ENCODE measurements at places on chromosomes 3 and 15.

DNA sequence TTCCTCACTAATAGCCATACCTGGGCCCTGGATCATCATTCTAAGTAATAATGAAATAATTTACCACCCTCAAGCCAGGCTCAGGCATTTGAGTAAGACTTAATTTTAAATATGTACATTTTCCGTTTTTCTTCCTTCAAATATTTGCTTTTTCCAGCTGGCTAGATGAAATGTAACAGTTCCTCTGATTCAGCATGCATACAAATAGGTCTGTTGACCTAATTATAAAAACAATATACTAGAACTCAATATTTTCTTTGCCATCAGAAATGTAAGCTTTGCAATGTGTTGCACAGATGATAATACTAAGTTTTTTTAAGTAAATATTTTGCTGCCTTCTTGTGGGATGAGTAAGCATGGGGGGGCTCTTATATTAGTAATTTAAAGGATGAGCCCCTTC lies 91.6 kb downstream of the FEZF2 start:
- no peak for DNase-seq

DNA sequence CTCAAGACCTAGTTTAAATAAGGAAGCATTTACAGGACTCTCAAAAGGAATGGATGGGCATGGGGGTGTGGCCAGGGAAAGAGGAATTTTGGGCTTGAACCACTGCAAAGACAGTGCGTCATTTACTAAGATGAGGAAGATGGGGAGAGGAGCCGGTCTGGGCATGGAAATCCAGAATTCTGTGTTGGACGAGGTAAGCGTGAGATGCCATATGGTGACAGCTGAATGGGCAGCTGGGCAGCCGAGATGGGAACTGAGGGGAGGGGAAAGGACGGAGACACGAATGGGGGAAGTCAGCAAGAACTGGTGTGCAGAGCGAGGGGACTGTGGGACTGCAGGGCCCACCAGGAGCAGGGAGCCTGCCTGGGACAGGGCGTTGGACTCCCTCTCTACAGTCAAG lies 24.2 kb downstream of the TMEM44 start:
- DNase-seq: no peak

DNA sequence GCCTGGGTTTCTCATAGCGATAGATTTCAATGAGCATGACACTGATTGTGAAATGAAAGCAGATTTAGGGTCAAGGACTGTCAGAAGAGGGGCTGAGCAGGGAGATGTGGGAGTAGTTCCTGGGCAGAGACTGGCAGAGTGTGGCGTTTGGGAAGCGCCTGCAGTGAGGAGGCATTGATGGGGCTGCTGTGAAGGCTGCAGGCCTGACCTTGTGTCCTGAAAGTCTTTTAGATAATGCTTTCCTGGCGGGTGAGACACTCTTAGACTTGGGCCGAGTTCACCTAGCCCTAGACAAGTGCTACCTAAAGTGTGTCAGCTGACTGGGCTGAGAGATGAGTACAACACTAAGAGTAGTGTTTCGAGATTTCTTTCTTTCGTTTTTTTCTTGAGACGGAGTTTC lies 20.7 kb downstream of the USP13 start:
- no peak for DNase-seq

- DNase-seq: no peak
These were observed 2.1 kb downstream of the ABHD17C start for GRCh38 chr15:80697075-80697685.

DNA sequence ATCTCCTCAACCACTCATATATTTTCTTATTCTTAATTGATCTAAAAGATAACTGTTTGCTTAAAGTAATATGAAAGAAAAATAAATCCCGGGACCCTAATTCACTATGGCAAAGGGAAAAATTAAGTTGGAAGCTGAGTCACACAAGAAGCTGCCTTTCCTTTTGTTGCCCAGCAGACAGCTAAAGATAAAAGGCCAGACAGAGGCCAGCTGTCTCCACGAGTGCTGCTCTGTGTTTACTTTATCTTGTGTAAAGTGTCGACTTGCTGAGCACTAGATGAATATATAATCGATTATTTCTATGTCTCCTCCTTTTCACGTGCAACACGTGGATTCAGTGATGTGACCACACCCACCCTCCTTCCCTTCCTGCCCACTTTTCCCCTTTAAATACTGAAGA lies 52.8 kb upstream of the NSMCE3 start:
- DNase-seq: no peak

DNA sequence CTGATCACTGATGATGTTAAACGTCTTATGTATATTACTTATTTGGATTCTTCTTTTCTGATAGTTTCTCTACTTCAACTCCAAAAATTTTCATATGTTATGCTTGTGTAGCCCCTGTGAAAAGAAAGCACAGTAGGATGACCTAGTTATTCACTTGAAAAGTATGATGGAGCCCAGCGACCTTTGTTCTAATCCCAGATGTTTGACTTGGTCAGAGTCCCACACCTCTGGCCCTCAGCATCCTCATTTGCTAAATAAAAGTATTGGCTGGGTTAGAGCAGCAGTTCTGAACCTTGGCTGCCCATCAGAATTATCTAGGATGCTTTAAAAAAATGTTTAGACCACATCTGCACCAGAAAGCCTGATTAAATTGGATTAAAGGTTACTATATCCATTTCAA lies 173.7 kb downstream of the ATG7 start:
- no peak for DNase-seq

DNA sequence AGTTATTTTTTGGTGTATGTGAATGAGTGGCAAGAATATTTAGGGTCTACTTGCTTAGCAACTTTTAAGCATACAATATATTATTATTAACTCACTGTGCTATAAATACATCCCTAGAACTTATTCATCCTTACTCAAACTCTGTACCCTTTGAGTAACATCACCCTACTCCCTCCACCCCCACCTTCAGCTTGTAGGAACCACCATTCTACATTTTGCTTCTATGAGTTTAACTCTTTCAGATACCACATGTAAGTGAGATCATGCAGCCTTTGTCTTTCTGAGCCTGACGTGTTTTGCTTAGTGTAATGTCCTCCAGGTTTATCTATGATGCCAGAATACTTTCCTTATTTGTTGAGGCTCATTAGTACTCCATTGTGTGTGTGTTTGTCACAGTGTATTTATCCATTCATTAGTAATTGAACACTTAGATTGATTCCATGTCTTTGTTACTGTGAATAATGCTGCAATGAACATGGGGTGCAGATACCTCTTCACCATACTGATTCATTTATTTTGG lies 526.9 kb downstream of the PYDC2 start:
- no peak for DNase-seq

- peak; percentile 98 for DNase-seq
These were observed at the start of gene SNAPC5 for GRCh38 chr15:66497502-66498455. Gene SNAPC5 (minus strand): TSS chr15:66497762. CDS start chr15:66497731, 31 bp downstream.

DNA sequence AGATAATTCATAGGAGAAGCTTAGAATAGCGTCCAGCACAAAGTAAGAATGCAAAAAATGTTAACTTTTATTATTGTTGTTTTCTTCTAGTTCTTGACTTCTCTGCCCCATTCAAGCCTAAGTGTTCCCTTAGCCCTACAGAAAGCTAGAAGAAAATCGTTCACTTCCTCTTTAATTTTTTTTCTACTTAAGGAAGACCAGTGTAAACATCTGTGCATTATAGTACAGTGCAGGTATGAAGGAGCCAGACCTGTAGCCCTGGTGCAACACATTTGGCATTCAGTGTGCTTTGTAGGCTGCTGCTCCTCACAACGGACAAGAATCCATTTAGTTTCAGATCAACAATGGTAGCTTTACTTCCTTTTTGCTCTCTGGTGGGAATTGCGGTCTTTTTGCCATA lies 127.8 kb upstream of the SLC7A14 start:
- DNase-seq: no peak

GRCh38 chr15:62553911-62554563 lies 389.0 kb upstream of the C2CD4B start:
- DNase-seq: no peak

GRCh38 chr15:37788767-37789396 lies 145.6 kb upstream of the TMCO5A start:
- DNase-seq: no peak

- peak; percentile 55 for DNase-seq
These were observed 303.4 kb upstream of the MME start for GRCh38 chr3:154776549-154777225.

GRCh38 chr15:75836959-75837334 lies 6.3 kb upstream of the UBE2Q2 start:
- DNase-seq: peak; percentile 85

DNA sequence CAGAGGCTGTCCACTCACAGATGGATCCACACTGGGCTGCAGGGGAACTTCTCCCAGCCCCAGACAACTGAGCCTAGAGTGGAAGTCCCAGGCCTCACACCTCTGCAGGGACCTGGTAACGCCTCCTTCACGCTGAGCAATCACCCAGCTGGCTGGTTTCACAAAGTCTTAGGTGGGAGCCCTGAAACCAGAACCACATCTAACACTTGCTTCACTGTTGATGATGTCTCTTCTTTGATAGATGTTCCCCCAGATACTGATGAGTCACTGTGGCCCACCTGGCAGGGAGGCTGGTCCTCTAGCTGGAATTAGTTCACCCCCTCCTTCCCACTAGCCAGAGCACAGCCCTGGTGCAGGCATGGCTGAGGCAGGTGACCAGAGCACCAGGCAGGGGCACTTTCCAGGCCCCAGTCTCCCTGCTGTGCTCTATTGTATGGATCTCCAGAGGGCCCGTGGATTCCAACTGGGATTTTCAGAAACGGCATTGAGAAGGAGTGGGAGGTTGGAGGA lies 33.5 kb downstream of the MYL3 start:
- DNase-seq: no peak

DNA sequence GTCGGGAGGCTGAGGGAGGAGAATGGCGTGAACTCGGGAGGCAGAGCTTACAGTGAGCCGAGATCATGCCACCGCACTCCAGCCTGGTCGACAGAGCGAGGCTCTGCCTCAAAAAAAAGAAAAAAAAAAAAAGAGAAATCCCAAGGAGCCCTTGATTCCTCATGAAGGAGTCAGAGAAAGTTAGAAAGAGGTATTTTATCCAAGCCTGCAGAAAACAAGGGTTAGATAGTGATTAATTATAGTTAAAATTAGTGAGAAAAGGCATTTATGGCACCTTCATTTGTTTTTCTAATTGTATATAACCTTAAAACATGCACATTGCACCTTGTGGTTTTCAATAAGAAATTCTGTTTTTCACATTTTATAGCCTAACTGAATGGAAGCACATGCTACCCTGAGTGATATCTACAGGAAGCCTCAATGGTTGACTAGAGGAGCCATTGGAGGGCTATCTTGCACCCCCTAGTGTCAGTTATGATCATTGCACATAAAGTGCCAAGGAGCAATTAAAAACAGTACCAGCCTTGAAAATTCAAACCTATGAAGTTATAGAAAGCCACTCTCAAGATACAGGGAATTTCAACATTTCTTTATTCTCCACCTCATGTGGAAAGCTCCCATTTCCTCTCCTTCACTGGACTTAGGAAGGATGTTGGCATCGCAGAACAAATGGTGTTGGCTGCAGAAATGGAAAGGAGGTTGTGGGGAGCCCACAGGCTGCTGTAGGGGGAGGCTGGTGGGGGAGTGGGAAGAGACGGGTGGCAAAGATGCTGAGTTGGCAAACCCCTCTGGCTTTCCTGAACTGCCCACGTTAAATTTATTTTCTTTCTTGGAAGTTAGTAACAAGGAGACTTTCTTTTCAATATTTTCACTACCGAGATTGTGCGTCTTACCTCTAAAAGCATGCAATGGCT lies 48.5 kb downstream of the ITGA11 start:
- peak; percentile 82 for DNase-seq
